Neural crest cell (in vitro differentiated cells): ENCODE measurements at places on chromosomes 3 and 15.
A peak's percentile ranks its signal among the peaks of the same experiment; 100 is the strongest.

GRCh38 chr3:150887031-150887430 is 18.2 kb downstream of the MINDY4B start:
- no peak for DNase-seq

- DNase-seq: no peak
These were observed 214.5 kb downstream of the SNRPN start for GRCh38 chr15:25169318-25169717.

DNA sequence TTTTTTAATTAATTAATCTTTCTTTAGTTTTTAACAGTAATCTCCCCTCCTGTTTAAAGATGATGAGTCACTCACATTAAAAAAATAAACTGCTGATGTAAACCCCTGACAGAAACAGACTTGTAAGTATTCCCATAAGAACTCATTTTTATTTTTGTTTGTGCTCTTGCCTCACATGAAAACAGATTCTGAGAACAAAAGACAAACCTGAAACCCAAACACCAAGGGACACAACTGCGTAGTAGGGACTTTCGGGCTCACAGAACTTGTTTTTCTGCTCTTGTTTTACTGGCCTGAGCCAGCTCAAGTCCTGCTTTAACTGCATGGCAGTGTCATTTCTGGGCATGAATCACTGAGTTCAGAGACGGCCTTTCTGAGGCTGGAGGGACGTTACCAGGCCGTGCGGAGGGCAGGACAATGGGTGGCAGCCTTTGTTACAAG is 600.8 kb downstream of the FOXP1 start:
- peak; percentile 14 for DNase-seq

DNA sequence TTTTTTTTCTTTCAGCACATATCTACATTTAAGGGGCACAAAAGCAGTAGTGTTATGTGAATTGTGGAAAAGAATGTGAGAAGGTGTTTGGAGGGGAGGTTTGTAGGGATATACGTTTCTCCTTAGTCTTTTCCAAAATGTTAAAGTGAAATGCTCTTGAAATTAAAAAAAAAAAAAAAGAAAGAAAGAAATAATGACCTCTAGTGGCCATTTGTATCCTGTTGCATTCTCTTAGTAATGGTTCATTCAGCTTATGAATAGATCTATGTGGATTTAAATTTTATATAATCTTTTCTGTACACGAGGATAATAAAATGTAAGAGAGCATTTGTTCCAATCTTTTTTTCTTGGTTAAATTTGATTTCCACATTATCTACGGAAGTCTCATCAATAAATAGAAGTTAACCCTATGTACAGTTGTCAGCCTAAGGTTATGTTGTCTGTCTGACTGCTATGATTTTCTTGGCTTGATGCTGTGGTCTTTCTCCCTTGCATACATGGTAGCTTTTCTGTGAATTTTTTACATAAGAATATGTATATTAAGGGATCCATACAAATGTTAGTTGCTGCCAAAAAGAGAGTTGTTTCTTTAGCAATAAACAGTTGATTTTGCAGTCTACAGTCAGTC is 1.7 kb downstream of the P2RY13 start:
- no peak for DNase-seq

GRCh38 chr3:55474213-55474632 is 12.9 kb downstream of the WNT5A start:
- no peak for DNase-seq

DNA sequence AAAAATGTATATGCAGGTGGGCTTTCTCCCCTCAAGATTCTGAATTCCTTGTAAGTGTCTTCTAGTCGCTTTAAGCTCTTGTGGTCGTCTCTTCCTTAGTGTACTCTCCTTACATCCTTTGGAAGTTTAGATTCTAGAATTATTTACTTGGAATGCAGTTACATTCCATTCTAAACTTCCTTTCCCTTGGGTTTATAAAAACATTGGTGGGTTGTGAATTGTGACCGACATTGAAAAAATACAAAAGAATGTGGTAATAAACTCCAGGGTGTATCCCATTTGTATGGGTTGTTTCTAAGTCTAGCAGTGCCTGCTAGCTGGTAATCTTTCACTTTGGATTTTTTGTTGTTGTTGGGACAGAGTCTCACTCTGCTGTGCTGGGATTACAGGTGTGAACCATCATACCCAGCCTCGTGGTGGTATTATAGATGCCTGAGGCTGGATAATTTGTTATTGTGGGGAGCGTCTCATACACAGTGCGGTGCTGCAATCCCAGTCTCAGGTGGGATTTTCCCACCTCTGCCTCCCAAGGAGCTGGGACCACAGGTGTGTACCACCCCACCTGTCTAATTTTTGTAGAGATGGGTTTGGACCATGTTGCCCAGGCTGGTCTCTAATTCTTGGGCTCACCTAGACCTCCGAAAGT is 9.1 kb downstream of the CHD2 start:
- DNase-seq: no peak

- no peak for DNase-seq
These were observed 275.2 kb downstream of the SATB1 start for GRCh38 chr3:18149935-18150334.

- no peak for DNase-seq
These were observed 3.8 kb downstream of the NCEH1 start for GRCh38 chr3:172707030-172707429.

- no peak for DNase-seq
These were observed 18.5 kb downstream of the TCF12 start for GRCh38 chr15:56936929-56937328.

DNA sequence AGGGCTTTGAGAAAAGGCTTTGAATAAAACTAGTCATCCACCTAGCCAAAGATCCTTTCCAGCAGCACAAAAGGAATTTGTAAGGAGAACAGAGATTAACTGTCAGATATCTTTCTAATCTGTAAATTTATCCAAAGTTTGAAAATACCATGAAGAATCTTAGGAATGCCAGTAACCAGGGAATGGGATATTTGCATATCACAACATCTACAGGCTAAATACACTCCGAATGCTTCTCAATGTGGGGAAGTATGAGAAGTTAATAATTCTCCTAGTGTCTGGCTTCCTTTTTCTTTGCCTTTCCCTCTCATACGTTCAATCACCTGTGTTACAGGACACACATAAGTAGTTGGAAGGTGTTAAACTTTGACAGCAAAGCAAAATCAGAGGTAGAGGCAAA is 7.8 kb downstream of the ANAPC13 start:
- no peak for DNase-seq

GRCh38 chr15:89556413-89557262 is 18.6 kb upstream of the TICRR start:
- peak; percentile 65 for DNase-seq

GRCh38 chr3:123864706-123865105 is 19.4 kb downstream of the MYLK start:
- no peak for DNase-seq

DNA sequence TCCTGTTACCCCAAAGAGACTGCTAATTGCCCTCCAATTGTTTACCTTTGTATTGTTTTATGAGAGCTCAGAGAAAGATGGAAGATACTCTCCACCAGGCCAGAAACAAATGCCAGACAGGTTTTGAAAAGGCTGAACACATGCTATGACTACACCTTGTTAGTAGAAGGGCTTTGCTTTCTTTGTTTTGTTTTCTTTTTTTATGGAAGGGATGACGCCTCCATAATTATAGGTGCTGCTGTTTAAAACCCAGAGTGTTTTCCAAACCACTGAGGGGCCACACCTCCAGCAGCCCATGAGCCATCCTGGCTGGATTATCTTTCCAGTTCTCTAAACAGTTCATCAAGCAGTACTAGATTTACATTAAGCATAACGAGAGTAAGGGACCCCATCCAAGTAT is 5.6 kb upstream of the FOXP1 start:
- DNase-seq: no peak

DNA sequence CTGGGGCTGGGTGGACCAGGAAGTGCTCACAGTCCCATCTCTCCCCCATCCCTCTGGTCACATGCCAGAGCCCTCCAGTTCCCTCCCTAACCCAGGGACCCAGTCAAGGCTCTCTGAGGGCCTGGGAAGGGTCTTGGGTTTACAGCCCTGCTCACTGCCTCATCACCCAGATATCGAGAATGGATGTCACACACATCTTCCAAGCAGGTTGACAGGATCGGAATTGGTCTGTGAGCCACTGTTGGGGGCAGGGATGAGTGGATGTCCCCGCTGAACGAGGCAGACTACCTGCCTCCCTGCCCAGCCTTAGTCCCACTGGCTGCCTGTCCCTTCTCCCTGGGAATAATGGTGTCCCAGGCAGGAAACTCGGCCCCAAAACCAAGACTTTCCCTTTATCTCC is 20.0 kb upstream of the GOLGA6C start:
- DNase-seq: no peak

GRCh38 chr15:69034352-69034751 is 19.9 kb downstream of the NOX5 start:
- no peak for DNase-seq

GRCh38 chr15:47993051-47993450 is 127.7 kb upstream of the SLC24A5 start:
- no peak for DNase-seq

DNA sequence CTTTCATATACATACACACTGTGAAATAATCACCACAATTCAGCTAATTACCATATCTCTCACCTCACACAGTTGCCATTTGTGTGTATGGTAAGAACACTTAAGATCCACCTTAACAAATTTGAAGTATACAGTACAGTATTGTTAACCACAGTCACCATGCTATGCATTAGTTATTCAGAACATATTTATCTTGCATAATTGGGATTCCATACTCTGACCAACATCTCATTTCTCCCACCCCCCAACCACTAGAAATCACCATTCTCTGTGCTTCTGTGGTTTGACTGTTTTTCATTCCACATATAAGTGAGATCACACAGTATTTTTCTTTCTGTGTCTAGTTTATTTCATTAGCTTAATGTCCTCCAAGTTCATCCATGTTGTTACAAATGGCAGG is 247.7 kb upstream of the CTNNB1 start:
- DNase-seq: no peak

- no peak for DNase-seq
These were observed 28.2 kb downstream of the NEK4 start for GRCh38 chr3:52742418-52743041.

GRCh38 chr3:186882881-186883685 is 40.6 kb downstream of the ADIPOQ start:
- DNase-seq: no peak

DNA sequence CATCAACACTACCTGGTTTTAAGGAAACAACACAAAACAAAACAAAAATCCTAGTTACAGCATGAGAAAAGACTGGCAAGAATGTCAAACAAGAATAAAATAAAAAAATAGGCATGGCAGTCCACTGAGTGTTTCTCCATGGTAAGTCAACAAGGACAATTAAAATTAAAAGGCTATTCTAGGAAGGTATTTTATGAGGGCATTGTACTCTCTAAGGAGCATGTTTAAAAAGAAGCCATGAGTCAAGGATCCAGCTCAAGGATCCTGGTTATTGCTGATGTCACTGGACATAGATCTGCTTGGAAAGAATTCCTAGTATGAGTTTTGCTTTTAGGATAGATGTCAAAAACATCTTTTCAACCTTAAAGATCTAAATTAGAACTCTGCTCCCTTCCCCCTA is 106.7 kb downstream of the MYO5A start:
- DNase-seq: no peak

DNA sequence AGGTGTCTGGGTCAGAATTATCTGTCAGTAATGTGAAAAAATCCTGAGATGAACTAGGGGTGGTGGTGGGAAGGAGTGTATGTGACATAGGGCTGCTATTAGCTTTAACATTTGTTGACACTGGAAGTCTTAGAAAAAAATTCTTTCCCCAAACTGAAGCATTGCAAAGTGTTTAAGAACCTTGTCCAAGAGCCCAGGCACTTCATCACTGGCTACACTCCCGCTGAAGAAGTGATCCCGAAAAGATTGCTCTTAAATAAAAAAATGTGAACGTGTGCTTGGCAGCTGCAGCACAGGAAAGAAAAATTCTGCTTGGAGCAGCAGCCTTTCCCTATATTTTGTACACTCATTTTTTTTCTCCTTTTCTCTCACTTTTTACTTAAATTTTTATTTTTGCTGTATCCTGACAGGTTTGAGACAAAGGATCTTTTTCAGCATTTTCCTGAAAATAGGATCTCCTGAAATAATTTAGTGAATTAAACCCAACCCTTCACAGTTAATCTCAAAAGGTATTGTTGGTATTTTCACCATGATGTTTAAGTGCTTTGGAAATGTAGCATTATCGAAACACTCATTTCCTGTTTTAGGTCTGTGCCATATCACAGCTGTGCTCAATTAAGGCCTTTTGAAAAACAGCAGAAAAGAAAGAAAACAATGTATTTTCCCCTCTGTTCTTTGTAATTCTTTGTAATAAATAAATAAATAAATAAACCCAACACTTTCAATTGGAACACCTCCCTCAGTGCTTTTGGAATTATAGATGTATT is 477.6 kb downstream of the ZNF385D start:
- DNase-seq: no peak
